Thoracic aorta (tissue), 2 donors: ENCODE measurements at places on chromosomes 12 and 14. TPM values are rescaled to one million over a fixed set of nuclear protein-coding genes. Genes with fewer than 3 reads are reported as not detected.

SLC6A13 gene
- not detected for total RNA-seq

EFCAB11 gene
- total RNA-seq = 3.1 TPM

OR4E2 gene
- not detected for total RNA-seq

GPR84 gene
- total RNA-seq = 2.3 TPM

NKX2-1 gene
- total RNA-seq = not detected

RACGAP1 gene
- 4.8 TPM for total RNA-seq

GYS2 gene
- total RNA-seq = not detected

RPS29 gene
- total RNA-seq = 4,116 TPM

VIPAS39 gene
- total RNA-seq = 21.0 TPM

BEST3 gene
- not detected for total RNA-seq

MYO1H gene
- total RNA-seq = not detected

ARL1 gene
- 58.5 TPM for total RNA-seq

FGD6 gene
- total RNA-seq = 9.8 TPM

TSPAN19 gene
- total RNA-seq = not detected
